ENCODE measurements at places on chromosomes 11 and 22.

DNA sequence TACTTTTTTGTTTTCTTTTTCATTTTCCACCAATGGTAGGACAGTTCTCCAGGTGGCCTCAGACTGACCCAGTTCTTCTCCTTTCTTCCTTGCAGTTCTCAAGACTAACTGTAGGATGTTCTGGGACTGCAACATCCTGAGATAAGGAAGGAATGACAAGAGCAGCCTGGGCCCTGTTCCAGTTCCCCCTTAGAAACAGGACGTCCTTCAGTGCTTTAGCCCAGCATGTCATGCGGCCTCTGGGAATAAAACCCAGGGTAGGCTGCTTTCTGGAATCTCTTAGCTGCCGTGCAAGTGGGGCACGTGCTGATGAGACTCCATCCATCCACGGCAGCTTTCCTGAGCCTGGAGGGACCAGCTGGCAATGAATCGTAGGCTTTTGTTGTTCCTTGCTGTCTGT, 24.0 kb upstream of the CADM1 start:
- no peak for DNase-seq

DNA sequence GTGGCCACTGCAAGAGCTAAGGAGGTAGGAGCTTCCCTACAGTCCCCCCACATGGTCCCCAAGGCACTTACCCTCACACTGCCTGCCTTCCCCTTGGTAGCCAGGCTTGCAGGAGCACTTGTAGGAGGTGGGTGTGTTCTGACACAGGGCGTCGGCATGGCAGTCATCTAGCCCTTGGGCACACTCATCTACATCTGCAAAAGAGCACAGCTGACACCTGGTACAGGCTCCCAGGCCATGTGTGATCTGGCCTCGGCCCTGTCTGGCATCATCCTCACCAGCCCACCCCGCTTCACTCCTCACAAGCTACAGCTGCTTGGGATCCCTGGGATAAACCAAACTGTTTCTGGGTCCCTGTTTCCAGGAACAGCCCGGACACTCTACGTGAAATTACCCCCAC, 1.8 kb downstream of the SCUBE2 start:
- DNase-seq, result no peak

DNA sequence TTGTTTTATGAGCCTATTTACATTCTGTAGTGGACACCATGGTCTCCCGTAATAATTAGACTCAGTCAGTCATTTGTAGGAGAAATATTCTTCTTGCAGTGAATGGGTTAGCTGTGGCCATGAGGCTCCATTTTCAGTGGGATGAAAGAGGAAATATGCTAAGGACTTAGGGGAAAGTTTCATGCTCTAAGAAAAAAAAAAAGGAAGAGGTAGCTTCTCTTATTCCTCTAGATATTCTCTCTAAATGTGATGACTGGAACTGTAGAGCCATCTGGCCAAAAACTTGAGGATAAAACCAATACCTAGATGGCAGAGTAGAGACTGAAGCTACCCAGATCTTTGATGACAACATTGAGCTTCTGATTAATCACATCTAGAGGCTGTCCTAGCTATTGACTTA, 75.8 kb upstream of the SESN3 start:
- no peak for DNase-seq

DNA sequence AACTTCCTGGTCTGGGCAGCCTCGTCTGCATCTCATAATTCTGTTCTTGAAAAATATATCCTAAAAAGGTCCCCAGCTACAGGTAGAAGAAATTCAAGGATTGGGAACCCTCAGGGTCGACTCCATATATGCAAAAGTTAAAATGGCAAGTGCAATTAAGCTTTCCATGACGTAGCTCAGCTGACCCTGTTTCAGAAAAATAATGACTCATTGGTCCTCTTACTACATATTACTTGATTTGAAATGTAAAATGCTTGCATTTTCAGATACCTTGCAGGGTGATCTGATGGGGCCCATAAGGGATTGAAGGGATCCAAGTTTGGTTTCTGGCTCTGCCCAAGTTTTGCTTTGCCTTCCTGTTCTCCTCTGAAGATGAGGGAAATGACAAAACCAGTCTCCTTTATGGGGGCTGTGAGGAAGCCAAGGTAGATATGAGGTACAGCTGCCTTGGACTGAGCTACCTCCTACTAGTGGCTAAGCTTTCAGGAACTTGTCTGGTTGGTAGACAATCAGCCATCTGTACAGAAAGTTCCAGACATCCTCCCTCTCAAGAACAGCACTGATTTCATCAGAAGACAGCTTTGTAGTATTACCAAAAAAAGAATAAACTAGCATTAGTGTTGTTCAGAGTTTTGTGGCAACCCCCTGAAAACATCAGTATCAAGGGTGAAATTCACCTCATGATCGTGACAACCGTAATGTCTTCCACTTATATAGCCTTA, 177.3 kb downstream of the DBX1 start:
- no peak for DNase-seq

GRCh38 chr11:111921541-111922230, 3.0 kb downstream of the C11orf52 start:
- DNase-seq, result no peak

DNA sequence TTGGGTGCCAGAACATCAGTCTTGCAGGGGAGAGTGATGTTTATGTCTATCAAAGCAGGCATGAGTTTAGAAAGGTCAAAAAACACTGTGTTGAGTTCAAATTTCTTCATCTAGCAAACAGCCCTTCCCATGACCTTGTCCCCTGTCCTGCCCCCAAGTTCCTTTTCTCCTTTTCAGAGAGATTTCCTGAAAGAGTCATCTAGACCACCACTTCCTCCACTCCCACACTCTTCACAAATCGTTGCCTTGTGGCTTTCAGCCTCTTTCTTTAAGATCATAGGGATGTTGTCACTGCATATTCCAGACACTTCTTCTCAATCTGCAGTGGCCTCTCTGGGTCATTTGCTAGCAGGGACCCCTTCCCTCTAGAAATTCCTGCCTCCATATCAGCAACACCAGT, 290.5 kb downstream of the TENM4 start:
- no peak for DNase-seq

DNA sequence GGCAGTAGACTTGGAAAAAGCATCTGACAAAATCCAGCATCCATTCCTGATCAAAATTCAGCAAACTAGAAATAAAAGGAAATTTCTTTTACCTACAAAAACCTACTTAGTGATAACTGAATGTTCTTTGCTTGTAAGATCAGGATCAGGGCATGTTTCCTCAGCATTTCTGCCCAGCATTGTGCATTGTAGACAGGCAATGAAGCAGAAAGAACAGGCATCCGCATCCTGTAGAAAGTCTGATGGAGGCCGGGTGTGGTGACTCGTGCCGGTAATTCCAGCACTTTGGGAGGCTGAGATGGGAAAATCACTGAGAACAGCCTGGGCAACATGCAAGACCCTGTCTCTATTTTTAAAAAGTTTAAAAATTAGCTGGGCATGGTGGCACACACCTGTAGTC, 32.5 kb upstream of the PANX2 start:
- no peak for DNase-seq

- DNase-seq, result no peak
Observed at GRCh38 chr22:44601189-44601588, 100.8 kb upstream of the PRR5 start.

DNA sequence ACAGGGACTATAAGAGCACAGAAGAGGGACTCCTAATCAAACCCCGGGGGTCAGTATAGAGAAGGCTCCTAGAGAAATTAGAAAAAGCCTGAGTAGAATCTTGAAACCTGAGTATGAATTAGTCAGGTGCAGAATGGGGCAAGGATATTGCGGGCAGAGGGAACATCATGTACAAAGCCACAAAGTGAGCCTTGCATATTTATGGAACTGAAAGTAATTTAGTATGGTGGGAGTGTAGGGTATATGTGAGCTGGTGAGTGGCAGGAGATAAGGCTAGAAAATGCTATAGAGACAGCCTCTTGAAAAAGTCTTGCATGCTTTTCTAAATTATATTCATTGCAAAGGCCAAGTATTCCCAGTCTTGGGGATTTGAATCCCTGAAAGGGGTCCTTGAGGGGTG, 93.7 kb downstream of the STIM1 start:
- DNase-seq, result no peak

- DNase-seq, result no peak
Observed at GRCh38 chr22:28379075-28379779, 300.4 kb downstream of the TTC28 start.

- DNase-seq, result no peak
Observed at GRCh38 chr11:128716661-128717210, 22.9 kb downstream of the FLI1 start.

DNA sequence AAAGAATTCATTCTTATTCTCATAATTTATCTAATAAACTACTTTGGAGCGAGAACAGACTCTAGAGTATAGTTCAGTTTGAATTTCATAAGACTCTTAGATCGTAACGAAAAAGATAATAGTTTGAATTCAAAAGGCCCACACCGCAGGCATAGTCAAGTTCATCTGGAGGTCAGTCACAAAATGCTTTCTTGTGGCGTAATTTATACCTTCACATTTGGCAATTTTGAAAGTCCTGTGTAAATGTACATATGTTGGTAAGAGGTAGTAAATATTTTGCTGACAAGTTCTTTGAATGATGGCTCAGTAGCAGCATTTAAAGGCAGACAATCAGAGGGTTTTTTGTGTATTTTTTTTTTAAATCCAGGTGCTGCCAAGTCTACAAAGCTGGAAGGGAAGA, 88.1 kb downstream of the TEAD1 start:
- no peak for DNase-seq

DNA sequence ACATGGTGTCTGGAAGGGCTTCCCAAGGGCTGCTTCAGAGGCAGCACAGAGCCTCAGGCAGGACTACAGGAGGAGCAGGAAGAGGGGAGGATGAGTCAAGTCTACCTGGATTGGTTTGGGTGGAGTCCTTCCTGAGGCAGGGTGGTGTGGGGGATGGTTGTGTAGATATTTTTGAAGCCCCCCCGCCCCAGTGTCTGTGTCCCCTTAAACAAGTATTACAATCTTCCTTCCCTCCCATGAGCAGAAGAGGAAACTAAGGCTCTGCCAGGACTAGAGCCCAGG, 34.7 kb upstream of the FCHSD2 start:
- DNase-seq, result no peak

- DNase-seq, result no peak
Observed at GRCh38 chr22:23068832-23069385, 1.4 kb upstream of the GNAZ start.

DNA sequence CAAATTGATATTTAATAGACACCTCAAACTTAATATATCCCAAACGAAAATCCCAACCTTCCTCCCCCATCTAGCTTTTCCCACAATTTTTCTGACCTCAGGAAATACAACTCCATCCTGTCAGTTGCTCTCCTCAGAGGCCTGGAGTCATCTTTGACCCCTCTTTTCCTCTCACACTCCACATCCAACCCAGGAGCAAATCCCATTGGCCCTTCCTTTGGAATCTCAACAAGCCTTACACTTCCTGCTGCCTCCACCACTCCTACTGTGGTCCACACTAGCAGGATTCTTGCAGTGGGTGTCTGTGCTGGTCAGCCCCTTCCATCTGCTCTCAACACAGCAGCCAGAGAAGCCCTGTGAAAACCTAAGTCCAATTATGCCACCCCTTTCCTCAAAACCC, 39.3 kb upstream of the RFPL3 start:
- no peak for DNase-seq

DNA sequence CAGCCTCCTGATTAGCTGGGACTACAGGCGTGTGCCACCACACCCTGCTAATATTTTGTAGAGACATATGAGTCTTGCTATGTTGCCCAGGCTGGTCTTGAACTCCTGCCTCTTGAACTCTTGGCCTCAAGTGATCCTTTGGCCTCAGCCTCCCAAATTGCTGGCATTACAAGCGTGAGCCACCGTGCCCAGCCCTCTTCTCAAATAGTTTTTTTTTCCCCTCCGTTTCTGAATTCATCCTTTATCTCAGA, 11.8 kb downstream of the TBX1 start:
- DNase-seq, result no peak

- DNase-seq, result no peak
Observed at GRCh38 chr22:37207981-37208380, 4.3 kb downstream of the SSTR3 start.

- no peak for DNase-seq
Observed at GRCh38 chr22:47280301-47280700, 517.9 kb downstream of the TBC1D22A start.

DNA sequence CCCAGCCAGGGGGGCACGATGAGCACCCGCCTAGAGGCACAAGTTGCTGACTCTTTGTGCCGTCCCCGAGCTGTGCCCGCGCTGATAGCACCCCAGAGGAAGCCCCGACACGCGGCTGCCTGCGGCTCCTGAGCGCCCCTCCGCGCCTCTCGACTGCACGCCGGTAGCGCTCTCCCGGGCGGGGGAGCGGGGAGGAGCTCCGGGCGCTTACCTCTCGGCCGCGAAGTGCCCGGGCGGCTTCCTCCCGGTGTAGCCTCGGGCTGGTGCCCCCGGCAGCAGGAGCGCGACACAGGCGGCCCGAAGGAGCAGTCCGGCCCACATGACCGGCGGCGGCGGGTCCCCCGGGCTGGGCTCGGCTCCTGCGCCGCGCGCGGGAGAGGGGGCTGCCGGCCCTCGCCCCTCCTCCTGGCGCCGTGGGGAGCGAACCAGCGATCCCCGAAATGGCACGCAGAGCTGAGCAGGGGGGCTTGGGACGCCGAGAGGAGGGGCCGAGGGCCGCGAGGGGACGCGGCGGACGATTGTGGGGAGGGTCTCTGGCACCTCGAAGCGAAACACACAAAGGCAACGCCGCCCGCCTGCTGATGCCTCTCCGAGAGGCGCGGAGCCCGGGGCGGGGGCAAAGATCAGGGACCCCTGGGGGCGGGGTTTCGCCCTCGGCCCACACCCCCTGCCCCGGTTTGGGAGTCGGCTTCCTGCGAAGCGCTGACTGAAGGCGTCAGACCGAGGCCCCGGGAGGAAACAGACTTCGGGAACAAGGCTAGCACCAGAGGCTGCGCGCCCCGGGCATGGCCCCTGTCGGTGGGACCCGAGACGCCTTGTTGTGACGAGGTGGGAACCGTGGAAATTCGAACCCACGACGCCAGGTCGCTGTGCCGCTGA, at the start of gene VWCE:
TSS of gene VWCE (minus strand) at position 600 of the 879 bp plus-strand sequence. CDS start at position 321, 279 bp downstream.
- DNase-seq, result peak; percentile 86

DNA sequence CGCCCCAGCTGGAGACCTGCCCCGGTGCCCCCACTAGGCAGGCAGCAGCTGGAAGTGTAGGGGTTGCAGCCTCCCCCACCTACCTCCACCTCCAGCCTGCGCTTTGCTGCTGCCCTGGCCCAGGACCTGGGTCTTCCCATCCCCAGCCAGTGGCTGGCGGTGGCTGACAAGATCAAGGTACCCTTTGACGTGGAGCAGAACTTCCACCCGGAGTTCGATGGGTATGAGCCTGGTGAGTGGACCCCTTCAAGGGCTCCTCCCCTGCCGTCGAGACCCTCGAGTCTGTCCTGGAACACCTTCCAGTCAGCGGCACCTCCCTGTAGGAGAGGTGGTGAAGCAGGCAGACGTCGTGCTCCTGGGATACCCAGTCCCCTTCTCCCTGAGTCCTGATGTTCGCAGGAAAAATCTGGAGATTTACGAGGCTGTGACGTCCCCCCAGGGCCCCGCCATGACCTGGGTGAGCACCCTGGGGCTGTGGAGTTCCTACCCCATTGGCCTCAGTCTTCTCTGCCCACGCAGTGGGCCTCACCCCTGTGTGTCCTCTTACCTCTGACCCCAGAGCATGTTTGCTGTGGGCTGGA, 4.4 kb downstream of the PGGHG start:
- DNase-seq, result peak; percentile 73

- DNase-seq, result no peak
Observed at GRCh38 chr11:116773203-116774097, 663 bp upstream of the BUD13 start.

- DNase-seq, result peak; percentile 32
Observed at GRCh38 chr11:8229299-8230177, 34.1 kb downstream of the LMO1 start.
